ENCODE measurements at places on chromosomes 2 and 18.

GRCh38 chr2:140593132-140593531, 1537.7 kb downstream of the LRP1B start:
- no peak for DNase-seq

DNA sequence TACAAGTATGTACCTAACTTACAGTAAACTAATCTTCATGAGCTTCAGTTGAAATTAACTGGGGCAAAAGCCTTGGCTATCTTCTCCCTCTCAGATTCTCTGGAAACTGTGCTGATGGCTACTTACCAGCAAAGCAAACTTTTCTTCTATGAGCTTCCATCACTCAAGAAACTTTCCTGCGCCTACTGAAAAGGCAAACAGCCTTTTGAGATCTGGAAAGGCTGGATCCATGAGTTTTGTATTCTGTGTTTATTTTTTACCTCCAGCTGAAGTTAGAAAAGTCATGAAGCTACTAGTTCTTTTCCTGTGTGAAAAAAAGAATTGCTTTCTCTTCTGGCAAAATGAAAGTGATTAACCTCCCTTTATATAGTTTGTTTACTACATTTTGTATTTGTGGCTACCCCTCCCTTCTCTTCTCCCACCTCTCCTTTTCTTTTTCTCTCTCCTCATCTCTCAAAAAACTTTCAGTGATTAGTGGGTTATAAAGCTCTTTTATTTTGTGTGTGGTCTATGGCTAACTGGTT, 49.2 kb upstream of the RNF152 start:
- no peak for DNase-seq

- DNase-seq = no peak
These were observed 122.5 kb downstream of the FIGN start for GRCh38 chr2:163613266-163613731.

GRCh38 chr2:178265851-178266250, 71.5 kb downstream of the OSBPL6 start:
- no peak for DNase-seq

- peak; percentile 50 for DNase-seq
These were observed 104.6 kb downstream of the ITGB1BP1 start for GRCh38 chr2:9318461-9319337.

GRCh38 chr2:216989340-216990129, 129.7 kb upstream of the TNP1 start:
- no peak for DNase-seq
